Endothelial cell (in vitro differentiated cells): ENCODE measurements at places on chromosomes 12 and 14.

DNA sequence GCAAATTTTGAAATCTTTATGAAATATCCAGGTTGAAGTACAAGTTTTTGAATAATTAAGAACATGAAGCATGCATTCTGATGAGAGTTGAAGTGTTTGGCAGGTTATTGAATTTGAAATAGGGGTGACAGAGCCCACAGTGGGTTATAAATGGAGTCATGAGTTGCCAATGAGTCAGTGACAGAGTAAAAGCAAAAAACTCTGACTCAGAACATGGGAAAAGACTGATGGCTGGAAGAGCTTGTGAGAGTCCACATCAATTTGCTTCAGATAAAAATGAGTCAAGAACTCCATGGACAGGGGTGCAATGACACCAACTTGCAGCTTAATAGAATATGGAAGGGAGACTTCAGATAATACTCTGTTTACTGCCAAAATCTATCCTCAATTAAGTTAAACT, 105.3 kb downstream of the SLC6A15 start:
- H3K27ac ChIP-seq, result no peak overlapping the region
- no peak overlapping the region for H3K4me3 ChIP-seq
- H3K36me3 ChIP-seq, result no peaks in the 10 kb centered on the region
- H3K27me3 ChIP-seq, result no peaks in the 10 kb centered on the region

- peaks cover 22% of the 10 kb centered on the region for H3K36me3 ChIP-seq
- H3K4me1 ChIP-seq, result peaks cover 64% of the 10 kb centered on the region
- DNase-seq, result no peak
- H3K27ac ChIP-seq, result peak overlapping the region; percentile 50
- peaks cover 27% of the 10 kb centered on the region for H3K27me3 ChIP-seq
These were observed 31.7 kb upstream of the TSPAN9 start for GRCh38 chr12:3045494-3045893.

DNA sequence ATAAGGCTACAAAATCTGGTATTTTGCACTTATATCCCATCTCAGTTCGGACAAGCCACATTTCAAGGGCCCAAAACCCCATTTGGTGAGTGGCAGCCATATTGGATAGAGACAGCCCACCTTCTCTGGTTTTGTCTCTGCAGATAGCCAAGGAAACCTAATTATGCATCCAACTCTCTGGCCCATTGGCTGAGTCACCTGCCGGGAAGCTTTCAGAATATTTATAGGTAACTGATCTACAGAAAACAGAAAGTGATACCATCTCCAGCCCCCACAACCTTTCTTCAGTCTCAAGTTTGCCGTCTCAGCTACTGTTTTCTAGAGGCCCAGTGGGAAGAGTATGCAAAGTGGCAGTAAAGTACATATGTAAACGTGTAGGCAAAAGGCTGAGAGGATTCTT, 33.7 kb upstream of the PPP1CC start:
- peaks cover 2% of the 10 kb centered on the region for H3K36me3 ChIP-seq
- no peak overlapping the region for H3K27ac ChIP-seq
- H3K4me3 ChIP-seq, result no peak overlapping the region
- no peak for DNase-seq
- H3K4me1 ChIP-seq, result peaks cover 15% of the 10 kb centered on the region
- H3K27me3 ChIP-seq, result peaks cover 1% of the 10 kb centered on the region

DNA sequence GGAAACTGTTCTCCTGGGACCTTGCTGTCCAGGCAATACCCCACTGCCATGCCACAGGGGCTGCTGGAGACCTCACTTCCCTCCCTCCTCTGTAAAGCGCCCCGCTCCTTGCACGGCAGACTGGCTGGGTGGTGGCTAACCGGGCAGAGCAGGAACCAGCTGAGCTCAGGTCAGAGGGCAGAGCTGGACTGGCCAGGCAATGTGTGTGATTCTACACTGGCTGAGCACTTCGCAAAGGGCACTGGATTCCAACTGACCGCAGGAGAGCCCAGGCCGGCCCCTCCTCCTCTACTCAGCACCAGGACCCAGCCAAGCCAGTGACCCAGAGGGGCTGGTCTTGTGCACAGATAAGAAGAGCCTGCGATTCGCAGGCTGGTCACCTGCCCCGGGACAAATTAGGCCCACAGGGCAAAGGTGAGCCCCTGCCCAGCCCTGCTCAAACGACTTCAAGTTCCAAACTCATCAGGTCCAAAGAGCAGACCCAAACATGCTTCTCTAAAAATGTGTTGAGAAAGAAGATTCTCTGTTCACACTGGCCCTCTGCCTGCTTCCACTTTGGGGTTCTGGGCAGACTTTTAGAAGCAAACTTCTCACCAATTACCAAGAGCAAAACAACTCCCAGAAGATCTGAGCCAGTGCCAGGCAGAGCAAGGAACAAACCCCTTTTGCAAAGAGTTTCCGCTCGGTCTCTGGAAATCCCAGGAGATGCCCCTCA, 54.9 kb upstream of the DIO3 start:
- no peak overlapping the region for H3K27ac ChIP-seq
- H3K4me3 ChIP-seq, result no peak overlapping the region
- H3K36me3 ChIP-seq, result no peaks in the 10 kb centered on the region

- H3K4me1 ChIP-seq, result no peaks in the 10 kb centered on the region
- no peaks in the 10 kb centered on the region for H3K36me3 ChIP-seq
- no peak overlapping the region for H3K4me3 ChIP-seq
- peaks cover 2% of the 10 kb centered on the region for H3K27me3 ChIP-seq
- no peak for DNase-seq
- H3K27ac ChIP-seq, result no peak overlapping the region
These were observed 79.8 kb downstream of the PRORP start for GRCh38 chr14:35202195-35202594.

- H3K36me3 ChIP-seq, result no peaks in the 10 kb centered on the region
- DNase-seq, result no peak
- no peak overlapping the region for H3K4me3 ChIP-seq
- no peak overlapping the region for H3K27ac ChIP-seq
These were observed 114.0 kb downstream of the GALC start for GRCh38 chr14:87878959-87879358.

DNA sequence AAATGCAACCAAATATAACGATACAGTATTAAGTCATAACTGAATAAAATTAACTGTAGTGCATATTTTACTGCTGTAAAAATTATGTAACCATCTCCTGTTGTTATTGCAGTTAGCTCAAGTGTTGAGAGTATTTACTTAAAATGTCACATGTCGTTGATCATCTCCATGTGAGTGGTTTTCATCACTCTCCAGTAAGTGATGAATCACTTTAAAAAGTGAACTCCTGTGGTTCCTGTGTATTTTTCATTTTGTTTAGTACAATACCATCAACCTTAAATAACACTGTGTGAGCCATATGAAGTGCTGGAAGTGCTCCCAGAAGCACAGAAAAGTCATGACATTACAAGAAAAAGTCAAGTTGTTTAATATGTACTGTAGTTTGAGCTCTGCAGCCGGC, 104.7 kb upstream of the SLCO1B1 start:
- H3K4me1 ChIP-seq, result no peaks in the 10 kb centered on the region
- DNase-seq, result no peak
- H3K27me3 ChIP-seq, result no peaks in the 10 kb centered on the region
- no peak overlapping the region for H3K27ac ChIP-seq

DNA sequence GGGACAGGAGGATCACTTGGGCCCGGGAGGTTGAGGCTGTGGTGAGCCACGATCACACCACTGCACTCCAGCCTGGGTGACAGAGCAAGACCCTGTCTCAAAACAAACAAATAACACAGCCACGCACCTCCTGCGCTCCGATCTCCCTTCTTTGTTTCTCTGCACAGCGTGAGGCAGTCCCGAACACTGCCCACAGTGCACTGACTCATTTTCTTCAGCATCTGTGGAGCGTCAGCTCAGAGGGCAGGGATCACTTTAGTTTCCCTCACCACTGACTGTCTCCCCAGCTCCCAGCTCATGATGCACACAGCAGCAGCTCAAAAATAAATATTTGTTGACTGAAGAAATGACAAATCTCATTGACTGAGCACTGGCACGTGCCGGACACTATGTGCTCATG, 883 bp upstream of the MYL2 start:
- no peak overlapping the region for H3K4me3 ChIP-seq
- H3K27me3 ChIP-seq, result peaks cover 7% of the 10 kb centered on the region
- H3K36me3 ChIP-seq, result no peaks in the 10 kb centered on the region
- no peaks in the 10 kb centered on the region for H3K4me1 ChIP-seq

DNA sequence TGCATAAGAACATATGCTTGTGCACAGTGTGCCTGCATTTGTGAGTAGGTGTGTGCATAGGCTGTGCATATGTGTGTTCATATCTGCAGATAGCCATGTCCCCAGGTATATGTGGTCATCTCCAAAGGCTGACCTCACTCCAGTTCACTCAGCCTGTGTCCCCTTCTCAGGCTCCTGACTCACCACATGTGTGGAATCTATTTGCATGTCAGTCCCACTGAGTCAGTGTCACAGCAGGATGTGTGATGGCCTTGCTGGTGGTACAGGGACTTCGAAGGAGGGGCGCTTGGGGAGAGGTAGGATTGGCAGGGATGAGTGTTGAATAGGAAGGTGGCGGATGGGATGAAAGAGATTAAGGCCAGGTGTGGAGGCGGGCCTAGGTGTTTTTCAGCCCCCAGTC, 35.5 kb downstream of the KRT80 start:
- DNase-seq, result no peak
- peaks cover 3% of the 10 kb centered on the region for H3K36me3 ChIP-seq
- peaks cover 10% of the 10 kb centered on the region for H3K4me1 ChIP-seq

- no peaks in the 10 kb centered on the region for H3K4me1 ChIP-seq
- no peak overlapping the region for H3K4me3 ChIP-seq
- H3K36me3 ChIP-seq, result peaks cover 14% of the 10 kb centered on the region
- peaks cover 1% of the 10 kb centered on the region for H3K27me3 ChIP-seq
These were observed 168.6 kb downstream of the PRKCH start for GRCh38 chr14:61489932-61490331.

GRCh38 chr14:33040372-33041140, 101.9 kb downstream of the NPAS3 start:
- H3K27ac ChIP-seq, result no peak overlapping the region
- H3K36me3 ChIP-seq, result no peaks in the 10 kb centered on the region
- no peak for DNase-seq
- H3K4me1 ChIP-seq, result peaks cover 4% of the 10 kb centered on the region

- H3K27ac ChIP-seq, result no peak overlapping the region
- peaks cover 14% of the 10 kb centered on the region for H3K36me3 ChIP-seq
- no peak overlapping the region for H3K4me3 ChIP-seq
- DNase-seq, result no peak
These were observed 3.5 kb downstream of the CMTM5 start for GRCh38 chr14:23380197-23380914.

GRCh38 chr14:20866963-20867362, 24.2 kb upstream of the RNASE3 start:
- H3K27me3 ChIP-seq, result no peaks in the 10 kb centered on the region
- H3K4me1 ChIP-seq, result peaks cover 10% of the 10 kb centered on the region

- no peak overlapping the region for H3K4me3 ChIP-seq
- no peak overlapping the region for H3K27ac ChIP-seq
- H3K4me1 ChIP-seq, result peaks cover 7% of the 10 kb centered on the region
- H3K36me3 ChIP-seq, result peaks cover 3% of the 10 kb centered on the region
- H3K27me3 ChIP-seq, result no peaks in the 10 kb centered on the region
These were observed 111.8 kb downstream of the PLEKHG7 start for GRCh38 chr12:92814584-92814983.

DNA sequence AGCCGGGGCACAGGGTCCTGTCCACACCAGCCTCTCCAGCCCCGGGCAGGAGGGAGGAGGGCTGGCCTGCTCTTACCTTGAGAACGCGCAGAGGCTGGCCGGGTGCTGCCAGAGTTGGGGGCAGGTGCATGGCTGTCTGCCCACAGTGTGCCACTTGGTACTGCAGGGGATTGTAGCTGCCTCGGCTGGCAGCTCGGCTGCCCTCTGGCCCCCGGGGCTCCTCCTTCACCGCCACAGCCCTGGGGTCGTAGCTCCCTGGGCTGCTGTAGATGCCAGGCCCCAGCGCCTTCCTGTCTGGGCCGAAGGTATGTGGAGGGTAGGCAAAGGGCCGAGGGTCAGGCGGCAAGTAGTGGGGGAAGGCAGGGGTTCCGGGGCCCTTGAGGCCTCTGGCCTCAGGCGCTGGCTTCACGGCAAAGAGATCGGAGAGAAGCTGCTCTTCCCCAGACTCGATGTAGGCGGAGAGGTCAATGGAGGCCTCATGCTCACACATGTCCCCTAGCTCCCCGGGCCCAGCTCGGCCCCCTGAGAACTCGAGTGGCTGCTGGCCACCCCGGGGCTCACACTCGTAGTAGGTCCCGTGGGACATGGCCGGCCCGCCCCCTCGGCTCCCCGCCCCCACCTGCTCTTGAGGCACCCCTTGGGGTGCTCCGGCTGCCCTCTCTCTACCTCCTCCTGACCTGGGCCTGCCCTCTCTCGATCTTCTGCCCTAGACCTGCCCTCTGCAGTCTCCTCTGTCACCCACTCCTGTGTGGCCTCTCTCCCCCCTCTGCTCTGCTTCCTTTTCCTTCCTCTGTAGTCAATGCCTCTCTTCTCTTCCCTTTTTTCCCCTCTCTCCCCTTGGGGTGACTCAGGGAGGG, at the start of gene CEBPE:
Gene CEBPE, minus strand, starts transcription at position 750 of the 857 bp plus-strand sequence. Its CDS starts 164 bp downstream, at position 586.
- peak within 1 kb of the TSS; percentile 49 for H3K27ac ChIP-seq
- H3K4me1 ChIP-seq, result peaks cover 41% of the 10 kb centered on the region
- H3K36me3 ChIP-seq, result peaks cover 8% of the 10 kb centered on the region

DNA sequence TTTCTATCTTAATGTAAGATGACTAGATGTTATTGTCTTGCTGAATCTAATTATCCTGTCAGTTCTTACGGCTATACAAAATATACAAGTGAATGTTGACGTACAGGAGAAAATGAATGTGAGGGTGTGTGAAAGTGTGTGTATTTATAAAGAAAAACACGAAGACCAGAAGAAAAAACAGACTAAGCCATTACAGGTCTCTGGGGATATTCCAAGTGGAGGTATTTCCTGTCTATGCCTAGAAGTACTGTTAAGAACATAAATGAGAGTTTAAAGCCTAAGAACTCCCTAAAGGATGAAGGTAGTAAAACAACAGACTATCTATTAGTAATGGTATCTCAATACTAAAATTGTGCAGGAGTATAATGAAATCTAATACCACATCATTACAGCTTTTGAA, 7.6 kb downstream of the MDM1 start:
- no peaks in the 10 kb centered on the region for H3K27me3 ChIP-seq
- DNase-seq, result no peak
- no peak overlapping the region for H3K27ac ChIP-seq
- no peaks in the 10 kb centered on the region for H3K36me3 ChIP-seq
- H3K4me1 ChIP-seq, result peaks cover 5% of the 10 kb centered on the region
- H3K4me3 ChIP-seq, result no peak overlapping the region

GRCh38 chr14:104505085-104506074, 74.2 kb upstream of the C14orf180 start:
- DNase-seq, result no peak
- no peak overlapping the region for H3K27ac ChIP-seq
- no peak overlapping the region for H3K4me3 ChIP-seq
- H3K27me3 ChIP-seq, result peaks cover 3% of the 10 kb centered on the region

- no peaks in the 10 kb centered on the region for H3K27me3 ChIP-seq
- H3K4me3 ChIP-seq, result no peak overlapping the region
- no peak for DNase-seq
- no peaks in the 10 kb centered on the region for H3K36me3 ChIP-seq
- peaks cover 4% of the 10 kb centered on the region for H3K4me1 ChIP-seq
These were observed 26.3 kb downstream of the NKX2-1 start for GRCh38 chr14:36493761-36494160.

DNA sequence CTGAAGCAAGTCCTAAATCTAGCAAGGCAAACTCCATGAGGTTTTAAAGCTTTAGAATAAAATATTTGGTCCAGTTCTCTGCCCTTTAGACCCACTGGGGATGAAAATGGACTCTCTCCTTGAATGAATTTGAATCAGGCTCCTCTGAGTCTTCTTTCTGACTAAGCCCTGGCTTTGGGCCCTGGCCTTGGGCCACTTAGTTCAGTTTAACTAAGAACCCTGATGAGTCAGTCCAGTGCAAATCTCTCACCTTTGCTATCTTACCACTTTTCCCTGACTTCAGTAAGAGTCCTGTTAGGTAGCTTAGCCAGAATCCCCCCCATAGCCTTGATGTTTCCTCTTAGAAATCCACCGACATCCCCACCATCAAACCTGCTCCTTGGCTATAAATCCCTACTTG, 427.5 kb downstream of the SNAPC1 start:
- H3K36me3 ChIP-seq, result no peaks in the 10 kb centered on the region
- no peaks in the 10 kb centered on the region for H3K27me3 ChIP-seq
- no peak overlapping the region for H3K27ac ChIP-seq
- DNase-seq, result no peak
